ENCODE measurements at places on chromosomes 13 and 19. TPM values are rescaled to one million over a fixed set of nuclear protein-coding genes. Genes with fewer than 3 reads are reported as not detected.

CRB3 gene
- 2.7 TPM for total RNA-seq

LRRC63 gene
- 1.5 TPM for total RNA-seq

ZNF497 gene
- total RNA-seq: 1.7 TPM

KLK13 gene
- not detected for total RNA-seq

ZNF582 gene
- total RNA-seq: 5.5 TPM

IRGC gene
- total RNA-seq: not detected

DCT gene
- 0.26 TPM for total RNA-seq

ATXN8OS gene
- total RNA-seq: not detected

RAB3A gene
- 3.0 TPM for total RNA-seq

CYP4F8 gene
- not detected for total RNA-seq

KLK3 gene
- not detected for total RNA-seq

THSD8 gene
- 10.8 TPM for total RNA-seq

OPA3 gene
- 11.8 TPM for total RNA-seq

LIN7B gene
- total RNA-seq: 8.9 TPM

COX7A1 gene
- total RNA-seq: not detected

NAPA gene
- 96.4 TPM for total RNA-seq

LILRB2 gene
- 0.57 TPM for total RNA-seq

CGB5 gene
- total RNA-seq: not detected

MISP3 gene
- 1.1 TPM for total RNA-seq

ZNF274 gene
- total RNA-seq: 56.9 TPM

TMEM161A gene
- 30.5 TPM for total RNA-seq

NMRK2 gene
- not detected for total RNA-seq

ABCA7 gene
- 145 TPM for total RNA-seq

MTUS2 gene
- not detected for total RNA-seq

RPL18 gene
- total RNA-seq: 1,565 TPM

CYP2B6 gene
- total RNA-seq: not detected

ZNF677 gene
- total RNA-seq: 17.0 TPM

CFAP97D2 gene
- not detected for total RNA-seq

ZIC5 gene
- total RNA-seq: not detected

ZNF730 gene
- 1.6 TPM for total RNA-seq

DHDH gene
- 2.6 TPM for total RNA-seq

TINCR gene
- total RNA-seq: 0.99 TPM

RNF17 gene
- not detected for total RNA-seq

ADGRL1 gene
- total RNA-seq: 15.0 TPM

ZNF564 gene
- total RNA-seq: 18.1 TPM

IGFL3 gene
- total RNA-seq: not detected

All from activated naive CD8-positive, alpha-beta T cell treated with anti-CD3 and anti-CD28 coated beads, Interleukin-2, amount 10 ng/mL, durations not matched to agents 7 days and 5 days (primary cell).